ENCODE measurements at places on chromosomes 16 and 17.

GRCh38 chr17:33816842-33817617 is 438.1 kb upstream of the CCL2 start:
- no peak for DNase-seq

DNA sequence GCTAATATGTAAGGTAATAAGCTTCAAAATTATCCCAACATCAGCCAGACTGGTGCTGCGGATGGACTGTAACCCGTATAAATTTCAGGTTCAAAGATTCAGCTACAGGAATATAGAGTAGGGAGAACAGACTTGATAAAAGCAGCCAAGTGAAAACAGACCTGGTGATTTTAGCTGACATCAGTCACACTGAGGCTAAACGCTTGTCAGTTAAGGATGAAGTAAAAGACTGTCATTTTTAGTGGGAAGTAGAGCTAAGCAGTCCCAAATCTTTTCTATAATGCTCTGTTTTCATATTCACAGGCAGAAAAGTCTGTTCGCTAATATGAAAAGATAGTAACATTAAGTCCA is 35.4 kb downstream of the CMTM4 start:
- DNase-seq = no peak

DNA sequence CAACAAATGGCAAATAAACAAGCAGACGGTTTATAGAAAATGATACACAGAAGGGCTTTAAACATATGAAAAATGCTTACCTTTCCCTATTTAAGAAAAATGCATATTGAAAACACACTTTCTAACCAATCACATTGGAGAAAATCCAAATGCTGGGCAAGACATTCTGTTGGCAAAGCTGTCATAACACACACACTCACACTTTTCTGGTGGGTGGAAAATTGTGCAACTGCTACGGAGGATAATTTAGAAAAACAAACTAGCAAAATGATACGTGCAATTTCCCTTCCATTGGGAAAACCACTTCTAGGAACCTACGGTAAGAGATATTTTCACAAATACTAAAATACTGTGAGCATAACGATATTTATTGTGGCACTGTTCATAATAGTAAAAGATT is 9.8 kb upstream of the MYH3 start:
- no peak for DNase-seq

GRCh38 chr16:80806927-80807340 is 2.5 kb upstream of the CDYL2 start:
- no peak for DNase-seq

DNA sequence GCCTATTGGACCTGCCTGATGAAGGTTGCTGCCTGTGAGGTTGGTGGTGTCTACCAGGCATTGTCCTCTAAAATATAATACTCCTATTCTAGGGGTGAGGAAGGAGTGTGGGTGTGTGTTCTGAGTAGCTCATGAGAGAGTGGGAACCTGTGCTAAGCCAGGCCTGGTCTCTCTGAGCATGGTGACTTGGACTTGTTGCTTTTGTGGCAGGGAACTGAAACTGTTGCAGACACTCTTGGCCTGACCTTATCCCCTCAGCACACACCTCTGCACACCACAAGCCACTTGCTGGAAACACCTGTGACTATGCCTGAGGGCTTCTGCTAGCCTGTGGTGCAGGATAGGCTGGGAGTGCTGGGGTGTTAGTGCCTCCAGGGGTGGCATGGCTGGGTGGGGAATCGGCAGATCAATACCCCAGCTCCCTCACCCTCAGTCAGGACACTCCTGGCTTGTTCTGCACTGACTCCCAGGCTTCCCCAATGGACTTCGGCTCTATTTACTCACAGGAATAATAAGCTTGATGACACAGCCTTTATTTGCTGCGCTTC is 29.9 kb downstream of the PLCG2 start:
- no peak for DNase-seq
